ENCODE measurements at places on chromosomes 16 and 17.

GRCh38 chr16:24367186-24367710 is 111.1 kb downstream of the CACNG3 start:
- DNase-seq = no peak

GRCh38 chr17:44219616-44220212 is at the start of gene UBTF:
Gene UBTF (minus strand): TSS chr17:44219675. CDS start chr17:44218229, 1,446 bp downstream.
- DNase-seq = no peak

DNA sequence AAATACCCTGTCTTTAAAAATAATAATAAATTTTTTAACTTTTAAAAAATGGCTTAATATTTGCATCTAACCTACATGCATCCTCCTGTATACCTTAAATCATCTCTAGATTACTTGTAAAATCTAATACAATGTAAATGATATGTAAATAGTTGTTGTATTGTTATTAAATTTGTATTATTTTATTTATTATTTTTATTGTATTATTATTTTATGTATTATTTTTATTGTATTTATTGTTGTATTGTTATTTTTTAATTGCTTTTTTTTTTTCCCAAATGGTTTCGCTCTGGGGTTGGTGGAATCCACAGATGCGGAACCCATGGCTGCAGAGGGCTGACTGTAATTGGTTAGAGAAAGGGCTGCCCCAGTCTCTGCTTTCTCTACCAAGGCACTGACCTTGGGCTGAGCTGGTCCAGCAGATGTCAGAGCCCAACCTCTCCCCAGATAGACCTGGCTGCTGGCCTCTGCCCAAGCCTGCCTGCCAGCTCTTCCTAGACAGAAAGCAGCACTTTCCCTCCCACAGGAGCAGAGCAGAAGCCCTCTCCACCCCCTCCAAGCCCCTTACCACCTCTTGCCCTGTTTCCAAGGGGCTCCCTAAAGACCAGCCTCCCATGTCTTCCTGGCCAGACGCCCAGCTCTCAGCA is 183.8 kb downstream of the GSG1L start:
- DNase-seq = no peak

DNA sequence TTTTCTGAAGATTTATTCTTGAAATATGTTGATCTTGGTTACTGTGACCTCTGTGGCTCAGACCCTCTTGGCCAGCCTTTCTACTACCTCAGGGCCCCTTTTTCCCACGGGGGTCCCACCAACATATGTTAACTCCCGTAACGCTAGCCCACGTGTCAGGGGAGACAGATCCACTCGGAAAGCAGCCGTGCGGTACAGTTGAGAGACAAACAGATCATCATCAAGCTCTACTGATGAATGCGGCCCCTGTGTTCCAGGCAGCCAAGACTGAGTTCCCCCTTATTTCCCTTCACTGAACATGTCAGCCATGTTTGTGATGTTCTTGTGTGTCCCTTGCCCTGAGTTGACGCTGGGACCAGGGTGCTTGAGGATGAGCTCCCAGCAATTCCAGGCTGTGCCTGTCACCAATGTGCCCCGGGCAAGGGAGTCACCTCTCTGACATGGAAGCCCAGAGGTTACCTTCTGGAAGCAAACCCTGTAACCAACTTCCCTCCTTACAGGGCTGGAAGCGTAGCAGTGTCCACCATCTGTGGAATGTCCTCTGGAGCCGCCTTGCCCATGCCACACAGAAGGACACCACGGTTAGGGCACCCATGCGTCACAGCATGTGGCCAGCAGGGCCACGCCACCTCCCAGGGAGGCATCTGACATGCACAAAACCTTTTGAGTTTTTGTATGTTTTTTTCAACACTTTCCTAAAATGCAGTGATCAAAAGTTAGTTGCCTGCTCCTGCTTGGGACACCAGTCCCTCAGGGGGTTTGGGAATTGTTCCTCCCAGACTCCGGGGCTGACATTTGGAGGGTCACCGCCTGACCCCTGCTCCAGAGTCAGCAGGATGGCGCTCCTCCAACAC is 193.7 kb upstream of the CHMP6 start:
- no peak for DNase-seq

DNA sequence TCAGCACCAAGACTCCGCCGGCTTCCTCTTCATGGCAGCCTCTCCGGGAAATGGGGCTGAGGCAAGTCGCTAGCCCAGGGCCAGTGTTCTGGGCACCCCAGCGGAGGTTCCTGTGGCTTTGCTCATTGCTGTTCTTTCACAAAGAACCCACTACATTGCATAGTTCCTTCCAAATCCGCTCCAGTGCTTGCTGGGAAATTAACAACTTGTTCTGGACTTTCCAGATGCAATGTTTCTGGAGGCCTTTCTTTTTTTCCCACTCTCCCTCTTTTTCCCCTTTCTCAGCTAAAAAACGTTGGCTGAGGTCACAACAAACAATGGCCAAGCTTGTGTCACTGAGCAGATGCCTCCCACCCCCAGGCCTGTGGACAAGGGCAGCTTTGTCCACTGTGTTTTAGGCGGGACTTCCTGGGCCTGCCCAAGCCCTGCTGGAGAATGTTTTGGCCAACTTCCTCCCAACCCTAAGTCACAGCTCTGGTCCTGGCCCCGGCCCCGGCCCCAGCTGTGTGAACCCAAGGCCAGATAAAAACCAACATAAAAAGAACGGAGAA is 131.5 kb upstream of the RCVRN start:
- DNase-seq = no peak

GRCh38 chr17:61203671-61204131 is 195.9 kb upstream of the TBX2 start:
- no peak for DNase-seq

- no peak for DNase-seq
Observed at GRCh38 chr17:9003355-9004131, 17.8 kb upstream of the NTN1 start.

DNA sequence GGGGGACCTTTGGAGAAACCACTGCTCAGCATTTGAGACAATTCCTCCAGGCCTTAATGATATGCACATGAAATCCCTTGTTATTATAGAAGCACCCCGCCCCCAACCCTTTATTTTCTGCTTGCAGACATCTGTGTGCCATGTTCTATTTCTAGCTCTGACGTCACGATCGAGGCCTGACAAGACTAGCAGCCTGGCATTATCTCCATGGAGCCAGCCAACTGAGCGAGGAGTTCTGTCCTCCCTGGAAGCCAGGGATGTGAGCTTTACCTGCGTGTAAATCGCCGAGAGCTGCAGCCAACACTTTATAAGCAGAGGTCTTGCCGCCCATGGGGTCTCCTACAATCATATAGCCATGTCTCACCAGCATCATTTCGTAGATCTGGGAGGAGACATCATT is 116.9 kb downstream of the DNAH3 start:
- DNase-seq = no peak

DNA sequence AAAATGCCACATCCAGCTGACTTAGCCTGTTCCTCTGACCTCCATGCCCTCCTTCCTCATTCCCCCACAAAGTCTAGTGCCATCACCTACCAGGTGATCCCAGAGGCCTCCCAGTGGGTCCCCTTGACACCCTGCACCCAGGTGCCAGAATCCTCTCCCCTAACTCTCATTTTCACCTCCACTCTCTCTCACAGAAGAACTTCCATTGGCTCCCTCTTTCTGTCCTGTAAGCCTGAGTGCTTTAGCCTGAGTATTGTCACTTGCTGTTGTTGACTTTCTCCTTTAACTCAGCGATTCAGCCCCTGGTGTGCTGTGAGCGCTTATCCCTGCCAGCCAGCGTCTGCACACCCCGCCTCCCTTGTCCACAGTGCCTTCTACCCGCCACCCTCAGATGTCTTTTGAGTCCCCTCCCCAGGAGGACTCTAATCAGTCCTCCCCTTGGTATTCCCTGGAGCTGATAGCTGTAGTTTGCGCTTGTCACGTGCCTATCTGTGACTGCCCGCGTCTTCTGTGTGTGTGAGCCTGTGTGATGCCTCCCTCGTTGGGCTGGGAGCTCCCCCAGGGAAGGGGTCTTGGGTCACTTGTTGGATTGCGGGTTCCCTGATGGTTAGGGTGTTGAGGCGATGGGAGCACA is 31.9 kb downstream of the ARHGAP23 start:
- no peak for DNase-seq

GRCh38 chr17:56824503-56824902 is 9.2 kb downstream of the C17orf67 start:
- DNase-seq = no peak

DNA sequence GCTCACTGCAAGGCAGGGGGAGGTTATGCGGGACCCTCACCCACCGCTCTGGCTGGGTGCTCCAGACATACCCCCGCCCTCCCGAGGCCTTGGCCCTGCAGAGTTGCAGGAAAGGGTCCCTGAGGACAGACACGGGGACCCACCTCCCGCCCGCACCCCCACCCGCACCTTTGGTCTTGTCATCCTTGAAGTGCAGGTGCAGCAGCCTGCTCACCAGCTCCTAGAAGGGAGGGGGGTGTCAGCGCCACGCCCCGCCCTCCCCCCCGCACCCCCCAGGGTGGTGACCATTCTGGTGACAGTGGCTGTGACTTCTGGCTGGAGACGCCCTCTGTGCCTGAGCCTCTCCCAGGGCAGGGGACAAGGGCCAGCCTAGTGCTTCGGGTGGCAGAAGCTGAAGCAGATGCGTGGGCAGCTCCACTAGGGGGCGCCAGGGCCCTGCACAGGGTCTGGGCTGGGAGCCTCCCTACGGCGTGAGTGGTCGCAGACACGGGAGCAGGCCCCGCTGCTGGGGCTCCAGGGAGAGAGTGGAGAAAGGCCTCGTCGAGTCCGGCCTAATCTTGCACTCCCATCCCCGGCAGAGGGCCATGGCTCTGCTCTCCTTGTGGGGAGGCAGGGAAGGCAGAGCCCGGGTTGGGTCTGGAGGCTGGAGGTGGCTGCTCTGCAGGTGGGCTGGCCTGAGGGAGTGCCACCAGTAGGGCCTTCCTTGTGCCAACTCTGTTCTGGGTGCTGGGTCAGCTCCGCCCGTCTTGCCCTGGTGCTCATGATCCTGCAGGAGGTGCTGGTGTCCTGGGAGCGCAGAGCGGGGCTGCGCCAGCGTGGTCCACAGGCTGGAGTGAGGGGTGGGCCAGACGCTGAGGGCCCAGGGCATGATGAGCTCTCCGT is 2.7 kb downstream of the CENPX start:
- DNase-seq = peak; percentile 19

DNA sequence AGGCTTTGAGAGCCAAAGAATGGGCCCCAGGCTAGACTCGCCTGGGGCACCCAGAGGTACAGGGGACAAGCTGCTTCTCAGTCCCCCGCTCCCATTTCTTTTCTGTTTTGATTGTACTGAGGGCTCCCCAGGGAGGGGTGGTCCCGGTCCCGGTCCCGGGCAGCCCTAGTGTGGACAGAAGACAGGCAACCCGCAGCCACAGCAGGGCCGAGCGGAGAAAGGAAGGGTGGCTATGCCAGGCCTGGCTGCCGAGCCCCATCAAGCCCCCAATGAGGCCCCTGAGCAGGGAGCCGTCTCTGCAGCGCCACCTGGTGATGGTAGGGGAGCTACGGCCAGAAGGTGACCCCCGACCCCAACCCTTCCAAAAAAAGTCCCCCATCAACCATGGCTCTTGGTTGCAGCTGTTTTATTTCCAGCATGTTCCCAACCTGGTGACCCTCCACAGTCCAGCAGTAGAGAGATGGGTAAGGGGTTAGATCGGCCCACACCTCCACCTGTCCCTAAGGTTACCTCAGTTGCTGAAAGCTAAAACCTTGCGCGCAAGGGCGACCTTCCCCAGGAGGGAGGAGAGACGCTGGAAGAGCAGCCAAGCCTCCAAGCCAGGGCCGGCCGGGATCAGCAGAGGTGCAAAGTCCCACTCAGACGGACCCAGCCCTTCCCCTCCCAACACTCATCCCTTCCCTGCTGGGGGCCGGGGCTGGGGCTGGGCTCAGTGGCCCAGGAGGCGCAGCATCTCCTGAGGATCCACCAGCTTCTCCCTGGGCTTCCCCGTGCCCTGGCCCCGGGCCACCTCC is 2.6 kb upstream of the GRIN2C start:
- DNase-seq = no peak

DNA sequence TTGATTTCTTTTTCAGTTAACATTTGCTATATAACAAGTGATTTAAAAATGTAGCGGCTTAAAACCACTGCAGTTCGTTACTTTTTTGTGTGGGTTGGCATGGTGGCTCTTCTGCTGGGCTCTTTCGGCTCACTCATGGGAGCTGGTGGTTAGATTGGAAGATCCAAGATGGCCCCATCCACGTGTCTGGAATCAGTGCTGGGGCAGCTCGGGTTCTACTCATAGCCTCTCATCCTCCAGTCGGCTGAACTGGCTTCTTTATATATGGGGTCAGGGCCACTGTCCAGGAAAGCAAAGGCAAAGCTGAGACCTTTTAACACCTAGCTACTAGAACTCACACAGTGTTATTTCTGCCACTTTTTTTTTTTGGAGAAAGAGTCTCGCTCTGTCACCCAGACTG is 73.8 kb downstream of the SNX29 start:
- DNase-seq = no peak

- no peak for DNase-seq
Observed at GRCh38 chr17:77320485-77321256, 179.9 kb downstream of the SEC14L1 start.

GRCh38 chr17:50916708-50917417 is 50.7 kb upstream of the TOB1 start:
- no peak for DNase-seq

GRCh38 chr16:1221628-1222552 is 3.2 kb downstream of the TPSG1 start:
- DNase-seq = no peak

DNA sequence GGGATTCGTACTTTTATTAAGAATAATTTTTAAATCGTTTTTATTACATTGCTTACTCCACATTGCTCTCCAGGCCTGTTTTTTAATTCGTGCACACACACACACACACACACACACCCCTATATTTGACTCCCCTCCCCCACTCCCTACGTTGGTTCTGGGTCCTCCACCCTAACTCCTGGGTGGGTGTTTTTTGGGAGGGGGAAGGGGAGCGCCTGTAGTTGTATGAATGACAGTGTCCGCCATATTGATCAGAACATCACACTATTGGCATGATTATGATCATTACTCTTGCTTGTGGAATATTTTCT is 1.3 kb downstream of the GNAO1 start:
- DNase-seq = no peak

- DNase-seq = no peak
Observed at GRCh38 chr17:31517524-31517923, 126.0 kb downstream of the RAB11FIP4 start.

GRCh38 chr17:56098746-56099145 is 54.5 kb upstream of the ANKFN1 start:
- no peak for DNase-seq

DNA sequence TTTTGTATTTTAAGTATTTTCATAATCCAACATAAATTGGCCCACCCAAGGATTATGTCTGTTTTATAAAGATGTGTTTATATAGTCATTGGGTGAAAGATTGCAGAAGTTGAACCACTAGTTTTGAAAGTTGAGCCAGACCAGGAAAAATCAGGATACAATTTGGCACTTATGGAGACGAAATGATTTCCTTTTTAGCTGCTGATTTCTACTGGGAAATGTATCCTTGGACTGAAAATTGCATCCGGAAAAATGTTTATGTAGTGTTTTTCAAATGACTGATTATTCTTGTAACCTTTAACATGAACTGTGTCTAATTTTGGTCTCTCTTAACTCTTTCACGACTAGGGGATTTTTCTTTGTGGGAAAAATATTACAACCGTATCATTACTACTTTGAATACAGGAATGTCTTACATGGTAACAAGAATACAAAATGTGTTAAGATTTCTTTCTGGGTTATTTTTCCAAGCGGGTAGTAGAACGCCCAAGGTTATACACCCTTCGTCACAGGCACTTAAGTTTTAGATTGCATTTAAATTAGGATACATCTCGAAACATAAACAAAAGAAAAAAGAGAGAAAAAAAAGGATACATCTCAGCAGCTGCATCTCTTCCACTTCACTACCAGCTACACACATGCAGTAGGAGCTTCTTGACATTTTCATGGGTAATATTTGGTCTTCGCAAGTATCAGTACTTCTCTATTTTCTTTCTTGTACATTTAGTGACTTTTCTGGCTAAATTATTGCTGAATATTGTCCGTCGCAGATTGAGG is 273.0 kb upstream of the TBX2 start:
- no peak for DNase-seq

GRCh38 chr16:23132775-23133463 is 16.3 kb downstream of the USP31 start:
- no peak for DNase-seq

Data from NCI-H1048 (cell line).